ENCODE measurements at places on chromosomes 16 and 17. TPM values are rescaled to one million over a fixed set of nuclear protein-coding genes. Genes with fewer than 3 reads are reported as not detected.

TEKT1 gene
- total RNA-seq, result not detected

CACNG5 gene
- not detected for total RNA-seq

BCAR1 gene
- not detected for total RNA-seq

MYH1 gene
- total RNA-seq, result not detected

TMEM114 gene
- total RNA-seq, result not detected

TBC1D3D gene
- 0.85 TPM for total RNA-seq

ACE gene
- 0.61 TPM for total RNA-seq

DNA sequence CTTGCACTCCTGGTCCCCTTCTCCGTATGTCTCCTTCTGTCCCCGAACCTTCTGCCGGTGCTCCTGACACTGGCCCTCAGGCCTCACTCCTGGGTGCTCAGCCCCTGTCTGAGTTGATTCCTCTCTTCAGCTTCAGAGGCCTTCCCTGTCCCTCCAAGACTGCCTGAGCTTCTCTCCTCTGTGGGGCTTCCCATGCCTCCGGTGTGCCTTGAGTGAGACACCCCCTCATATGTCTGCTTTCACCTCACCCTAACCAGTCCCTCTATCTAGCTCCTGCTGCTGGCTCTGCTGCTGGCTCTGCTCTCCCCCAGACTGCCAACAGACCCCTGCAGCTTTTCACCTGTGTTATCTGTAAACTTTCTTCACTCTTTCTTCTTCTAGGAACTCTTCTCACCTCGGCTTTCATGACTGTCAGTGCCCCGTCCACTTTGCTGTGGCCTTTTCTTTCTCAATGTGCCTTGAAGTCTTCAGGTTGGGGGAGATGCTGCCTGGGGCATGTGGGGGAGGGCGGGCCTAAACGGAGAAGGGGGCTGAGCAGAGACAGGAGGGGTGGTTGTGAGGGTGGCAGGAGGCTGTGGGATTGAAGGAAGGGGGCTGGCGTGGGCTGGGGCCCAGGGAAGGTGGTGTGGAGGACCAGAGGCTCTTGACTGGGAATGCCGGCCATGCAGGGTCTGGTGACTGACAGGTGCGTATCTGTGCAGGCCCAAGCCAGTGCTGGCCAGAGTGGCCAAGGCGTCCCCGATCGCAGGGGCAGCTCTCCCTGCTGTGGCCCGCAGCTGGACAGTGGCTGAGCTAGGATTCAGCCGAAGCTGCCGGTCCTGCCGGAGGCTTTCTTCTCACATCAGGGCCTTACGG, 81.3 kb downstream of the METRNL start:
- ATAC-seq, result no peak

- no peak for ATAC-seq
Measured at GRCh38 chr16:88809676-88810165, 2.0 kb downstream of the APRT start.

- no peak for ATAC-seq
Measured at GRCh38 chr17:78884876-78885667, 17.9 kb downstream of the CEP295NL start.

- ATAC-seq, result no peak
Measured at GRCh38 chr16:51132490-51133115, 18.5 kb downstream of the SALL1 start.

- ATAC-seq, result no peak
Measured at GRCh38 chr17:48177816-48178215, 70.2 kb downstream of the SNX11 start.

DNA sequence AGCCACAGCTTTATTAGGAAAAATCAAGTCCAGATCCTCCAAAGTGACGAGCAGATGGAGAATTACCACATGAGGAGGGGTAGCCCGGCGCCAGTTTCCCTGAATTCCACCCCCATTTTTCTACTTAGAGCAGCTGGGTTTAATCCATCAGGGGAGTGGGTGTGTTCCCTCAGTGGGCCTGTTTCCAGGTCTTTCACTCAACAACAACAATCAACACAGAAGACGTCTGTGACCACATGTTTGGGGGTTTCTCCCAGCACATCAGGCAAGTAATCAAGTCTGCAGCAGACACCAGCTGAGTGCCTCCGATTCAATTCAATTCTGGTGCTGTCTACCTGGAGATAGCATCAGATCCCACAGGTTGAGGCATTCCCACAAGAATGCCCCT, 6.8 kb downstream of the SLC6A2 start:
- ATAC-seq, result no peak

DNA sequence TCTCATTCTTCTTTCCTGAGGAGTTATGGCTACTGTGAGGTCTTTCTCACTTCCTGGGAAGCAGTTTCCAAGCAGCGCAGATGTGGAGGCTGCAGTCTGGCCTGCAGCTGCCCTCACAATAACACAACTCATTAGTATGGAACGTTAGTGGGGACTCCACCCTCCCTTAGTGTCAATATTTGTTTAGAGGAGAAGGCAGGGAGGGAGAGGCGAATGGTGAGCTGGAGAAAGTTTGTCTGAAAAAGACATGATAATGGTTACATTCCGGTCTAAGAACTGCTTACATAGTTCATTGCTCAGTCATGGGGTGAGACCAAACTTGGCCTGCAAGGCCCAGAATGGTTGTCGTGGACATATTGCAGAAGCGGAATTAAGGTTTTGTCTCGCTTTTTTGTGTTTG, 170.2 kb downstream of the HS3ST3B1 start:
- no peak for ATAC-seq

DNA sequence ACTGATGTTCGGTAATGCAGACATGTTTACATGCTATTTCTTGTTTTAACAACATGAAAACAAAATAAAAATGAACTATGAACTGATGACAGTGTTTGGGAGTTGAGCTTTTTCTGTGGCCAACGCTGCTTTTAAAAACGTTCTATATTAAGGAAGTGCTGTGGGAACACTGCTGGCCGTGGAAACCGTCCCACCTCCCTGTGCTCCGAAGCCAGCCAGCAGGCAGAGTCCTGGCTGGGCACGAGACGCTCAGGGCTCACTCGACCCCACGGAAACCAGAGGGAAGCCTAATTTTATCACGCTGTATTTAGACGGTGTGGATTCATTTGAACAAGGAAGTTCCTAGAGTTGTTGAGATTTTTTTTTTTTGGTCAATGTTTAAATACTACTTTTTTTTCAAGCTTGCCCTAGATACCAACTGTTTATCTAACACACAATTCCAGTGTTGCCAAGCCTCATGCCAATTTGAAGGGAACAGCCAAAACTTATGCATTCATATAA, 25.8 kb downstream of the ADCY9 start:
- ATAC-seq, result no peak

GRCh38 chr17:14630046-14630445, 329.2 kb downstream of the HS3ST3B1 start:
- ATAC-seq, result no peak
